ENCODE measurements at places on chromosomes 3 and 15. TPM values are rescaled to one million over a fixed set of nuclear protein-coding genes. Genes with fewer than 3 reads are reported as not detected.

The MITF gene
- 26.5 TPM for total RNA-seq

The C3orf20 gene
- total RNA-seq = 0.18 TPM

The FANCD2OS gene
- not detected for total RNA-seq

The CCR9 gene
- total RNA-seq = 0.31 TPM

The TRAIP gene
- 4.2 TPM for total RNA-seq

The ZPLD1 gene
- total RNA-seq = not detected

The SENP8 gene
- total RNA-seq = 2.4 TPM

The REC114 gene
- not detected for total RNA-seq

The CPN2 gene
- total RNA-seq = not detected

The GPR160 gene
- 5.4 TPM for total RNA-seq

The GOLGA6A gene
- total RNA-seq = 0.98 TPM

The LINGO1 gene
- total RNA-seq = 5.3 TPM

The MYLK gene
- 51.1 TPM for total RNA-seq

The C3orf22 gene
- total RNA-seq = not detected

The ISL2 gene
- 0.31 TPM for total RNA-seq

The SEMA3F gene
- total RNA-seq = 29.3 TPM

The CSPG5 gene
- total RNA-seq = 0.67 TPM

The TNIK gene
- total RNA-seq = 9.5 TPM

The IMPG2 gene
- total RNA-seq = 0.22 TPM

The PHLDB2 gene
- 150 TPM for total RNA-seq

The ADAMTS17 gene
- total RNA-seq = 2.3 TPM

The CISH gene
- total RNA-seq = 10.6 TPM

The BRPF1 gene
- 19.8 TPM for total RNA-seq

The TMA7 gene
- 154 TPM for total RNA-seq

The ACAD9 gene
- total RNA-seq = 54.0 TPM

The TBC1D2B gene
- total RNA-seq = 103 TPM

The COL6A6 gene
- 0.31 TPM for total RNA-seq

The P4HTM gene
- total RNA-seq = 40.1 TPM

The CYP11A1 gene
- 4.3 TPM for total RNA-seq

The CPEB1 gene
- 27.1 TPM for total RNA-seq

All from sciatic nerve (tissue), 2 donors.